ENCODE measurements at places on chromosomes 1 and 21.

DNA sequence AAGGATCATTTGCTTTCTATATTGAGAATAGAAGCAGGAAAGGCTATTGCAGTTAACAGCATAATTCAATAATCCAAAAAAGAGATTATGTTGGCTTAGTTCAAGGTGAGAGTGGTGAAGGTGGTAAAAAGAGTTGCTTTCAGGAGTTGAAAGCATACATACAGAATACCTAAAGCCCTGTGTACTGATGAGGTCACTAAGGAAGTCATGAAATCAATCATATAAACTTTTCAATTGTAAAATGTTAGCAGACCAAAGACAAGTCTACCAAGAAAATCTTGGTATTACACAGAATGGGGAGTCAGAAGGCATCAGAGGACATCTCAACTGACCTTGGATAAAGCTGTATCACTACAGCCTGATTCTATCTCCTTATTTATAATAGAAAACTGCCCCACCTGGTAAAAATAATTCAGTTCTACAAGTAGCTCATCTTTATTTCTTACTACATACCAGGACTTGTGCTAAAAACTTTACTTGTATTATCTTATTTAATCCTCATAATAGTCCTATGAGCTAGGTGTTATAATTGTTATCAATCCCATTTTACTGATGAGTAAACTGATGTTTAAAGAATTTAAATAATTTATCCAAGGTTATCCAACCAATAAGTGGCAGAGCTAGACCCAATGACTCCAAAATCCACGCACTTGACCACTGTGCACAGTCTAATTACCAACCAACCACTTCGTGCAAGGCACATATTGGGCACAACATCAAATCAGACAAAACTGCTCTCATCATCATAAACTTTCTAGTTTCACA lies 40.9 kb downstream of the TUT4 start:
- no peak for DNase-seq

GRCh38 chr1:87684194-87684593 lies 355.5 kb downstream of the LMO4 start:
- DNase-seq: no peak

DNA sequence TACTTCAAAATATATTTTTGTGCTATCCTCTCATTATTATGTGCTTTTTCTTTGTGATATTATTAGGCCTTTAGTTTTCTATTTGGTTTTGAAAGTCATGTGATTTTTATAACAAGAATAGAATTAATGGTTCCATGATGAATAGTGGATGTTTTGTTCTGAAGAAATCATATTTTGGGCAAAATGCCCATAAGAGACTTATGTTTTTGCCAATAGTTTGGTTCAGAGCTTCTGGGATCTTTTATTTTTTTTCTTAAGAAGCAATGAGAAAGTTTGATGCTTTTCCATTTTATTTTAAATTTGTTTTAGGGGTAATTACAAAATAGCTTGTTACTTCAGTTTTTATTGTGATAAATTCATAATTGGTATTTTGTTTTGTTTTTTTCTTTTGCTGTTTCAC lies 49.8 kb downstream of the LYPLAL1 start:
- DNase-seq: no peak

- DNase-seq: no peak
These were observed 175.7 kb downstream of the PSMG1 start for GRCh38 chr21:39007532-39007931.

DNA sequence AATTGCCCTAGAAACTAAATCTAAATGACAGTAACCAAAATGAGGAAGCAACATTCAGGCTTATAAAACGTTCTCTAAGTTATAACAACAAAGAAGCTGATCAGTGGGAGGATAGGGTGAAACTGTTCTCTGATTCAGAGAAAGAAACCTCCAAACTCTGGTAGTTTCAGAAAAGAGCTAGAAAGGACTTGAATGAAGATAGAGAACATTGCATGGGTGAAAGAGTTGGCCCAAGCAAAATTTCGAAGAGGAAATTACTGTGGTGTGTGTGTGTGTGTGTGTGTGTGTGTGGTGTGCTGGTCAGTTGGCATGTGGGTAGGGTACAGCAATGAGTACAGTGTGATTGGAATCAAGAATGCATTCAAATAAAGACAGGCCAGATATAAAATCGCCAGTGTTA lies 16.5 kb upstream of the SPAG17 start:
- DNase-seq: no peak

DNA sequence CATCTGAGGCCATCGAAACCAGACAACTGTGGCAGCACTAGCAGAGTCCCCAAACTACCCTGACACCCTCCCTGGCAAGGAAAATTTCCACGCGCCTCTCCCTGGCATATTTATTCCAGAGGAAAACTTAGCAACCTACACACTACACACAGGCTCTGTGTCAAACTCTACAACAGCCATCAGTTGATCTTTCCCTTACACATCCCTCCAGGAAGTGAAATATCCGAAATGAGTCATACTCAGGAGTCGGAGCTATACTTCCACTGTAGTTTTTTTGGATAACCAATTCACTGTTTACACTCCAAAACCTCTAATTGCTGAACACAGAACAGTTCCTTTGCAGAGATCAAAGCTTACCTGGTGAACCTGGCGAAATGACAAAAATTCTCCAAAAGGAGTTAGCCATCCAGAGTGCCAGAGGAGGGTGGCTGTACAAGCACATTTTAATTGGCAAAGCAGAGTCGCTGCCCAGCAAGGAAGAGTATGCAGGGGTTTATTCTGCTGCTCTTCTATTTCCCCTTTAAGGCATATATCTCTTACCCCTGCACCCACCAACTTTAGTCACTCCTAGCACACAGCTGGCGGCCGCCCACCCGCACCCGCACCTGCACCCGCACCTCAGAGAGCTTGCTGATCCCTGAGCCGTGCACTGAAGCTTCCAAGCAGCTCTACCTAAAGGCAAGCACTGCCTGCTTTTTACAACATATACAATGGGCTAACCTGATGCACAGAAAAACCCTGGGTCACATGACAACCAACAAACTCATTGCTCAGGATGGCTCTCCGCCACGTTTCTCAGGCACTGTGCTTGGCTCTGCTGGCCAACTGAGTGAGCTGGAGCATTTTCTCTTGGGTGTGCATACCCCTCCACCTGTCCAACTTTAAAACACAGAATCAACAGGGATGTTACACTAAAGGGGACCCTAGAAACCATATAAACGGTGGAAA lies 54.9 kb downstream of the CAPZB start:
- no peak for DNase-seq

GRCh38 chr1:100456880-100457279 lies 81.1 kb upstream of the GPR88 start:
- DNase-seq: no peak

DNA sequence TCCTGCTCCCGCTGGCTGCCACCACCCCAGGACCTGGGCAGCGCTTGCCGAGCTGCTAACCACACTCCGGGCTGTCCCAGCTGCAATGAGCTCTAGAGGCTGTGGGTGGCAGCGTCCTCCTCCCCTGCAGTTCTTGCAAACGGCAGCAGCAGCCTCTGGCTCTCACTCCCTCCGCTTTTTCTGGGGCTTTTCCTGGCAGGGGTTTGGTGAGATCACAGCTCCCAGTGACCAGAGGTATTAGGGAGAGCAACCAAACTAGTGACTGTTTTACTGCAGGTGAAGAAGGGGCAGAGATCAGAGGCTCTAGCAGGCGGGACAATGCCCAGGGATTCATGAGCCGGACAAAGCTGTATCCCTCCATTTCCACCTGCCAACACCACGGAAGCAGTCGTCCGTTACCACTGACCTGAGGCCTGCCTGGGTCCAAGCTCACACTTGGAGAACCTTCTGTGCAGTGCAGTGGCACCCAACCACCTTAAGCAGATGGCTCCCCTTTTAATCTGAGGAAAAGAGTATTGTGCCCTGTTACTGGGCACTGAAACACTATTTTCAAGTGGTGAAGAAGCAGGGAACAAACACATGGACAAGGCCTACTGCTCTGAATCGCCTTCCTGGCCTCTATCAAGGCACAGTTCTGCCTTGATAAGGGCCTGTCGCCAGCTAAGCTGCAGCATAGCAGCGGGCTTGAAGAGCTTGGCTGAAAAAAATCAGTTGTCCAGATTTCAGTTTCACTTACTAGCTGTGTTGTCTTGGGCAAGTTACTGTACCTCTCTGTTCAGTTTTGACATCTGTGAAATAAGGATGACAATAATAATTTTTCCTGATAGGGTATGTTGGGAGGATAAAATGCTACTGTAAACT lies at the start of gene F5:
Gene F5 (minus strand): TSS at position 87 of the 861 bp plus-strand sequence. CDS start 95 bp downstream, outside the sequence.
- peak; percentile 10 for DNase-seq

DNA sequence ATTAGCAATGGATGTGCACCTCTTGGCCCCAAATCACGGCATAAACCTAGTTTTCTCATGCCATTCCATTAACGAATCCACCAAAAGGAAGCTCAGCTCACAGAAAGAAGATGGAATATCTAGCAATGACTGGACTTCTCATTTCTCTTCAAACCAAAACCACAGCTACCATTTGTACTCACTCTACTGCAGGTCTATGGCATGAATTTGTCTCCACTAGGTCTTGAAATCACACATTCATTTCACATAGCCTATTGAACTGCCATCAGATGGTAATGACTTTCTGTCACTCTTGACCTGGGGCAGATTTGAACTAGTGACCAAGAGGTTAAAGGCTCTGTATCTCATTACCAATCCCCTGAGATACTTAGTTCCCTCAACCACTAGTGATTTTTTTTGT lies 382.7 kb downstream of the DPYD start:
- no peak for DNase-seq

DNA sequence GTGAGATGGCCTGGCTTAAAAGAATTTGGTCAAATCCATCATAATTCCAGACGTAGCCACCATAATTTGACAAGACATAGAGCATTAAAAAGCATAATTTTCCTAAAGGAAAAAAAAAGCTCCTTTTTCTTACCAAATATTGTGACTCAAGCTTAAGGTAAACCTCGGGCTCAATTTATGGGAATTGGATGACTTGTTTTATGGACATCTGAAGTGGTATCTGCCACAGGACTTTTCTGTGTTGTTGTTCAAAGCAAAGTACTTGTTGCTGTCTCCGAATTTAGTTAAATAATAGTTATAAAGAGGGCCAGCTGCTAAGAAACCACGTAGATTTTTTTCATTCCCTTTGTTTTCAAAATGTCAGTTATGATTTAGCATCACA lies 1.1 kb downstream of the MPZL1 start:
- no peak for DNase-seq

- DNase-seq: no peak
These were observed 70.8 kb upstream of the TMPRSS2 start for GRCh38 chr21:41578716-41579115.

GRCh38 chr1:232690285-232690935 lies 60.5 kb upstream of the SIPA1L2 start:
- no peak for DNase-seq

- no peak for DNase-seq
These were observed 5.2 kb downstream of the IL6R start for GRCh38 chr1:154410185-154410827.

DNA sequence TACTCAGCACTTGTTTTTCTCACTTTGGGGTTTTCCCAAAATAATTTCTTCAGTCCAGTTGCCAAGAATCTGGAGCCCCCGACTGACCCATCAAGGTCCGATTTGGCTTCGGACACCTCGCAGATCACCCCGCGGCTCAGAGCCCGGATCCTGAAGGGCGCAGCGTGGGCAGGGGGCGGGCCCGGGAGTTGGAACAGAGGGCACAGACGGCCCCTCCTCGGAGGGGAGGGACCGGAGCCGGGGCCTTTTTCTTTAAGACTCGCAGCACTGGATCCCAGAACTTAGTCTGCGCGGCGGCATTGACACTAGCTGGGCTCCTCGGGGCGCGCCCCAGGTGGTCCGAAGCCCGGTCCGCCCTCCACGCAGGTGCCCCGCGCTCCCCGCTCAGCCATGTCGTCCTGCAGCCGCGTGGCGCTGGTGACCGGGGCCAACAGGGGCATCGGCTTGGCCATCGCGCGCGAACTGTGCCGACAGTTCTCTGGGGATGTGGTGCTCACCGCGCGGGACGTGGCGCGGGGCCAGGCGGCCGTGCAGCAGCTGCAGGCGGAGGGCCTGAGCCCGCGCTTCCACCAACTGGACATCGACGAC lies at the start of gene CBR3:
Gene CBR3 (plus strand): TSS at position 277 of the 588 bp plus-strand sequence. CDS start 114 bp downstream, at position 391.
- DNase-seq: no peak

- DNase-seq: no peak
These were observed 310.2 kb downstream of the MRPL39 start for GRCh38 chr21:25297117-25297516.

- DNase-seq: no peak
These were observed 67.3 kb upstream of the BCL10 start for GRCh38 chr1:85343612-85344255.

- DNase-seq: no peak
These were observed 414.3 kb downstream of the SETD4 start for GRCh38 chr21:35645991-35646390.

DNA sequence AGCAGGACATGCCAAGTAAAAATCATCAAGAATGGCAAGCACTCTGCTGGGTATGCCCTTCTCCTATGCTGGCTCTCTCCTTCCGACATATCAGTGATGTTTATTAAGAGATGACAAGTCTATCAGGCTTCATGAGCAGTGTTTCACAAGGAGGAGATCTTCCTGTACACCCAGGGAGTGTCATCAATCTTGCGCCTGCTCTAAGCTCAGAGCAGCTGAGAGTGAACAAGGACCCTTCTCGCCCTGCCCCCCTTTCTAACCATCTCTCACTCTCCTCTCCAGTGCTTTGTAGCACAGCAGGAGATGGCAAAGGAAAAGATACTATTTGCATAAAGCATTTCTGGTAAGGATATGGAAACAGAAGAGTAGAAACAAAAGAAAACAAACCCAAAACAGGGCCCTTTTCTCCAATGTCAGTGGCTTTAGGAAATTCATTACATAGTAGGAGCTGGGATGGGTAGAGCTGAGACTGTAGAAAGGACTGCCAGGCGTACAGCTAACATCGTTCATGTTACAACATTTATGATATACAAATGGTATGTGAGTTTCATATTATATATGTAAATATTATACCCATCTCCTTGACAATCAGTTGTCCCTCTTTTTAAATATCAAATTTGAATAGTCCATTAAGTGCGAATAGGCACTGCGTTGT lies 201.7 kb downstream of the NUF2 start:
- DNase-seq: no peak

DNA sequence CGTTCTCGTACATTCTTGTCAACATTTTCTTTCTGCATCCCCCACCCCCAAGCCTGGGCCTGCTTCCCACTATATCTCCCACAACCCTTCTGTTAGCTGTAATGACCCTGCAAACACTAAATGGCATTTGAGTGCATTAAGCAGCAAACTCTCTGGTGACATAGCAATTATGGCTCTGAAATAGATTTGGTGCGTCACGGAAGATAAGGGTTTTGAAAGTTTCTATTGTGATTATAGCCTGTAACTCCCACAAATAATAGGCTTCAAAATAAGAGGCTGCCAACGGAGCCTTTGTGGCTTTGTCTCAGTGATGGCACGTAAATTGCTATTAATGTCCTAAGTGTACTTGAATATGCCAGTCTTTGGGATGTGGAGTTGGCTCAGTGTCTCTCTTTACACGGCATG lies 277.6 kb downstream of the PBX1 start:
- no peak for DNase-seq

DNA sequence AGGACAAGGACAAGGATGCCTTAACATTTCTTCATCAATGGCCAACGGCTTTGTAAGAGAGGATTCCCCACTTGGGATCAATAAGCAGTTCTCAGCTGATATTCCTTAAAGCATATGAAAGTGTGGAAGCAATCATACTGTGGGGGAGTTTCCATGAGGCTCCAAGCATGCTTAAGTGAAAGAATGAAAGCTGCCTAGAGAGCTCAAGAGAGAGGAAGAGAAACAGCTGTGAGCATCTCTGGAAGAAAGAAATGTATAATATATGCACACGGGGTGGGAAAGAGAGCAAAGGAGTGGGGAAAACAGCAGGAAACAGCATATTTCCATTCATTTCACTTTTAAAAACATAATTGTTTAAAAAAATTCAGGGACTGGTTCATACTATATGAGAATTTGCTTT lies 94.7 kb upstream of the WARS2 start:
- DNase-seq: no peak
